ENCODE measurements at places on chromosomes 2 and 18. TPM values are rescaled to one million over a fixed set of nuclear protein-coding genes. Genes with fewer than 3 reads are reported as not detected.

- H3K4me1 ChIP-seq = peaks cover 7% of the 10 kb centered on the region
- DNase-seq = no peak
- no peak overlapping the region for H3K27ac ChIP-seq
These were observed 145.0 kb downstream of the TTC27 start for GRCh38 chr2:32772638-32773447.

GRCh38 chr2:200585730-200586643 is at the start of gene AOX1:
Gene AOX1, plus strand, starts transcription at chr2:200586014. Its CDS starts 95 bp downstream, at chr2:200586109.
- H3K4me1 ChIP-seq = peaks cover 5% of the 10 kb centered on the region
- no peak within 1 kb of the TSS for H3K27ac ChIP-seq
- DNase-seq = peak; percentile 24
- peak within 1 kb of the TSS; percentile 63 for H3K4me3 ChIP-seq

DNA sequence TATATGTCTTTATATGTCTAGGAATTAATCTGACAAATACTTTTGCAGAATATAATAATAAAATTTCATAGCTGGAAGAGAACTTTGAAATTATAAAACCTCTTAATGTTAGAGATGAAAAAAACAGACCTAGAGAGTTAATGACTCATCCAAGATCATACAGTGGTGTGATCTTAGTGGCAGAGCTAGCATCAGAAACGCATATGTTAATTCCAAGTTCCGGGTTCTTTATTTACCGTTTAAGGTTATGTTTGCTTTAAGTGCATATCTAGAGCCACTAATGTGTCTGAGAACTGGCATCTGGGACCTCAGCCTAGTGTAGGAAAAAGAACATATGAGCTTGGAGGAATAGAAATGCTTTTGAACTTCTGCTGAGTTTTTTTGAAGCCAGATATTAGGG is 24.3 kb downstream of the CERS6 start:
- H3K4me3 ChIP-seq = no peak overlapping the region
- H3K36me3 ChIP-seq = peaks cover 1% of the 10 kb centered on the region
- H3K27me3 ChIP-seq = no peaks in the 10 kb centered on the region
- H3K4me1 ChIP-seq = peaks cover 14% of the 10 kb centered on the region

- H3K27me3 ChIP-seq = no peaks in the 10 kb centered on the region
- DNase-seq = peak; percentile 74
- H3K36me3 ChIP-seq = peaks cover 20% of the 10 kb centered on the region
- H3K27ac ChIP-seq = peak overlapping the region; percentile 80
- peaks cover 92% of the 10 kb centered on the region for H3K4me1 ChIP-seq
These were observed 67.9 kb downstream of the DGKD start for GRCh38 chr2:233422050-233422639.

GRCh38 chr2:176504440-176504839 is 235.2 kb downstream of the MTX2 start:
- no peak for DNase-seq
- H3K4me3 ChIP-seq = no peak overlapping the region
- peaks cover 12% of the 10 kb centered on the region for H3K4me1 ChIP-seq
- H3K27ac ChIP-seq = no peak overlapping the region
- H3K27me3 ChIP-seq = peaks cover 28% of the 10 kb centered on the region
- no peaks in the 10 kb centered on the region for H3K36me3 ChIP-seq

DNA sequence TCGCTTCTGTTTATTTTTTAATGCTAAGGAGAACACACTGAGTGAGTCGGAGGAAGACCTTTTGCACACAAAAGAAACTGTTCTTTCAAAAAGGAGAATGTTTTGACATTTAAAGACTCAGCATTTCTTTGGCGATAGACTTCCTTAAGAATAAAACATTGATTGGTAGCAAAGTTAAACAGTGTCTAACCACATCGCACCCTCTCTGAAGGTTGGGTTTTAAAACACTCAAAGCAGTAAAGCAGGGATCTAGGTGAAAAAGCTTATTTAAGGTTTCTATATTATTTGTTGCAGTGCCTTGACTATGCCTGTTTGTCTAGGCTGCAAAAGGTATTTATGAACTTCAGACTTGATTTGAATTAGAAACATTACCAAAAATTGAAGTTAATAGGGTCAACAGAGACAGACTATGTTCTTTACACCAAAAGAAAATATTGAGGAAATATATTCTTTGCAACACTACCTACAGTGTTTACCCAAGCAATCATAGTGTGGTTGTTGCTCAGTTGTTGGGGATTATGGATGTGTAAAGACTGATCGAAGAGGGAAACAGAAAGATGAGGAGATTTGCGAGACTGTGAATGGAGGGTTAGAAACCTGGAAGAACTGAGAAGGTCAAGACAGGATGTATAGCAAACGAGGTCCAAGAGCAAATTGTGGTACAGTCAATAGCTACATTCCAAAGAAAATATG is 297.8 kb upstream of the SLC39A10 start:
- no peak overlapping the region for H3K4me3 ChIP-seq
- peaks cover 2% of the 10 kb centered on the region for H3K27me3 ChIP-seq
- no peak overlapping the region for H3K27ac ChIP-seq
- no peak for DNase-seq

DNA sequence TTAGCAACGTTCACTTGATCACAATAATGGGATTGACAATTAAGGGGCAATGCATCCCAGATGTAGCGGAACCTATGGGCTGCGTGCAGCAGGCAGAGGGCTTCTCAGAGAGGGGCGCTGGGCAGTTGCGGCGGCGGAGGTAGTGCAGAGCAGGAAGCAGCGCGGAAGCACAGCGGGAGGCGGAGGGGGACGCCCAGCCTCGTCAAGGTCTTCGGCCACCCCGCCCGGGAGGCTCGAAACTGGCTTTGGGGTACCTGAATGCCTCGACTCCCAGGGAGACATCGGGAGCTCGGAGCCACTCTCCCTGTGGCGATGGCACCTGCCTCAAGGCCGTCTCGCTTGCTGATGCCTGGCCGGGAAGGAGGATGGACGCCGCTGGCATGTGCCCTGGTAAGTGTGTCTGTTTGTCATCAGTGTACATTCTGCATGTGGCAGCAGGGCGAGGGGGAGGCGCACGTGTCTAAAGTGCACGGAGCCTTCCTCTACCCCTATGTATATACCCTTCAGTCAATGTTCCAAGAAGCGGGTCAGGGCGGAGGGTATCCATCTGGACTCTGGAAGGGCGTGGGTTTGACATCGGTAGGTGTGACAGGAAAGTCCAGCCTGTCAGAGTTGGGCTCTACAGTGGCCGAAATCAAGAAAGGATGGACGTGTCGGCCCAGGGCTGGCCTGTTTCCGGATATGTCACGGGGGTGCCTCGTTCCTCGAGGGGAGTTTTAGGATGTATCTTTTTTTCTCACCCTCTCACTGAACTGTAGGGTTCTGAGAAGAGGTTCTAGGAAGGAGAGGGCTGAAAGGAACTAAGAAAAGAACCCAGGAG is 7.5 kb upstream of the SP9 start:
- H3K4me1 ChIP-seq = peaks cover 27% of the 10 kb centered on the region
- no peaks in the 10 kb centered on the region for H3K36me3 ChIP-seq
- no peak for DNase-seq
- peak overlapping the region; percentile 10 for H3K27ac ChIP-seq
- peaks cover 78% of the 10 kb centered on the region for H3K27me3 ChIP-seq
- H3K4me3 ChIP-seq = peak overlapping the region; percentile 51

DNA sequence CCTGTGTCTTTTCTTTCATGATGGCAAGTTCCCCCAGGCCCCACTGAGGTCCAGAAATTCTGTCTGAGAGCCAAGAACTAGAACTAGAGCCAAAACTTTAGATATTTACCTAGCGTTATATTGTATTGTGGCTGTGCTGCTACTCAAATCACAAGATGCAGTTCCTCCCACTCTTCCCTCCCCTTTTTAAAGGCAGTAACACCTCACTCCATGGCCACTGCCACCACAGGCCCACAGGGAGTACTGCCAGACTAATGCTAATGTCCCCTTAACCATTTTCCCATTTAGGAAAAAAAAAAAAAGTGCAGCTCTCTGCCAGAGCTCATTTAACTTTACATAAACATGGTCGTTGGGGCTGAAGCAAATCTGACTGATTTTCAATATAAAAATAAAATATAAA is 99.7 kb upstream of the KYNU start:
- H3K4me1 ChIP-seq = no peaks in the 10 kb centered on the region
- H3K27me3 ChIP-seq = no peaks in the 10 kb centered on the region
- no peaks in the 10 kb centered on the region for H3K36me3 ChIP-seq
- H3K27ac ChIP-seq = no peak overlapping the region
- DNase-seq = no peak
- H3K4me3 ChIP-seq = no peak overlapping the region

- H3K27ac ChIP-seq = no peak overlapping the region
- H3K36me3 ChIP-seq = no peaks in the 10 kb centered on the region
- no peaks in the 10 kb centered on the region for H3K4me1 ChIP-seq
- DNase-seq = no peak
- no peaks in the 10 kb centered on the region for H3K27me3 ChIP-seq
These were observed 130.9 kb upstream of the MYCN start for GRCh38 chr2:15809404-15809803.

- no peaks in the 10 kb centered on the region for H3K27me3 ChIP-seq
- no peak for DNase-seq
- H3K36me3 ChIP-seq = peaks cover 42% of the 10 kb centered on the region
- peaks cover 26% of the 10 kb centered on the region for H3K4me1 ChIP-seq
- no peak overlapping the region for H3K27ac ChIP-seq
These were observed 67.8 kb downstream of the COA5 start for GRCh38 chr2:98540536-98540935.

DNA sequence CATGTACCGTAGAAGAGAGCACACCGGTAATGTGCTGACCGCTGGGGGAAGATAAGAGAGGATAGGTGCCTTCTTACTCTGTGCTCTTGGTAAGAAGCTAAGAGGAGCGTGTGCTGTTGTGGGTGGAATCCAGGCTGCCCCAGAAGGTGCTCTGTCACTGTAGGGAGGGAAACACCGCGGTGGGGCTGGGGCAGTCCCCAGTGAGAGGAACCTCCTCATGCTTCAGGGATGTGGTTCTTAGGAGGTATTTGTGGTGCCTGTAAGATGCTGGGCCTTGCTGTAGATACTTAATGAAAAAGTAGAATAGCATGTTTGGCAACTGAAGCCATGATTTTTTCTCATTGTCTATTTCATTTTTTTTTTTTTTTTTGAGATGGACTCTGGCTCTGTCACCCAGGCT is 1.1 kb downstream of the COLEC11 start:
- DNase-seq = peak; percentile 73
- no peak overlapping the region for H3K27ac ChIP-seq
- H3K27me3 ChIP-seq = peaks cover 2% of the 10 kb centered on the region
- H3K4me1 ChIP-seq = peaks cover 16% of the 10 kb centered on the region

GRCh38 chr18:29157057-29157780 is 980.3 kb upstream of the CDH2 start:
- H3K4me3 ChIP-seq = no peak overlapping the region
- no peaks in the 10 kb centered on the region for H3K36me3 ChIP-seq
- DNase-seq = no peak
- H3K27ac ChIP-seq = no peak overlapping the region

GRCh38 chr2:85920810-85921545 is 32.2 kb upstream of the ST3GAL5 start:
- H3K4me3 ChIP-seq = no peak overlapping the region
- H3K27me3 ChIP-seq = peaks cover 2% of the 10 kb centered on the region

The TMEM178A gene
- total RNA-seq = 0.29 TPM

The GCG gene
- total RNA-seq = not detected

The CPLX4 gene
- total RNA-seq = not detected

The PID1 gene
- total RNA-seq = not detected

The IL36B gene
- total RNA-seq = not detected

Data from activated CD4-positive, alpha-beta memory T cell treated with anti-CD3 and anti-CD28 coated beads for 36 hours (primary cell).